Activated T-cell treated with anti-CD3 and anti-CD28 coated beads, Interleukin-2, amount 50 U/mL, for 1 hour (primary cell): ENCODE measurements at places on chromosomes 2 and 18.

GRCh38 chr2:227608561-227609338, 5.9 kb downstream of the SCYGR3 start:
- DNase-seq, result peak; percentile 24

GRCh38 chr2:134852518-134852917, 14.1 kb downstream of the ACMSD start:
- DNase-seq, result no peak

- DNase-seq, result no peak
Measured at GRCh38 chr2:72538486-72538885, 287.3 kb downstream of the EXOC6B start.

DNA sequence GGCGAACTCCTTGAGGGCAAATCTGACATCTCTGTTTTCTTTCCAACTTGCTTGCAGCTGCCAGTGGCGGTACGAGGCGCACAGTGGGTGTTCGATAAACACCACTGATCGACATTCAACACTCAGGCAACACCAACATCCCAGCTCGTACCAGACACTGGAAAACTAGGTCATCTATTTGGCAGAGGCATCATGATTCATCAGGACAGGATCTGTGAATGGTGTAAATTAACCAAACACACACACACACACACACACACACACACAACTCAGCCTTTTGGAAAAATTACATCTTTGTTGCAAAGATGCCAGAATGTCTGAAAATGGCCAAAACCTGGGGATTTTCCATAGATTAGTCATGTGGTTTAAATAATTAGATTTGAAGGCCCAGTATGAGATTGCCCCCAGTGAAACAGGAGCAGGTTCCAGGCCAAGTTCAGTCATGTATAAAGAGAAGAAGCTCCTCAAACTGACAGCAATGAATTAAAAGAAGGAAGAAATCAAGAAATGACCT, 150.5 kb upstream of the NCKAP5 start:
- no peak for DNase-seq

GRCh38 chr2:51534166-51534565, 502.2 kb upstream of the NRXN1 start:
- DNase-seq, result no peak

- DNase-seq, result no peak
Measured at GRCh38 chr18:45680066-45680690, 43.8 kb upstream of the SLC14A1 start.

- no peak for DNase-seq
Measured at GRCh38 chr18:5720132-5720531, 175.2 kb downstream of the TMEM200C start.

GRCh38 chr2:199693861-199694260, 157.1 kb downstream of the FTCDNL1 start:
- DNase-seq, result no peak

GRCh38 chr2:100945930-100946607, 56.0 kb upstream of the RPL31 start:
- no peak for DNase-seq

GRCh38 chr2:193199322-193199721, 1004.6 kb upstream of the TMEFF2 start:
- no peak for DNase-seq

DNA sequence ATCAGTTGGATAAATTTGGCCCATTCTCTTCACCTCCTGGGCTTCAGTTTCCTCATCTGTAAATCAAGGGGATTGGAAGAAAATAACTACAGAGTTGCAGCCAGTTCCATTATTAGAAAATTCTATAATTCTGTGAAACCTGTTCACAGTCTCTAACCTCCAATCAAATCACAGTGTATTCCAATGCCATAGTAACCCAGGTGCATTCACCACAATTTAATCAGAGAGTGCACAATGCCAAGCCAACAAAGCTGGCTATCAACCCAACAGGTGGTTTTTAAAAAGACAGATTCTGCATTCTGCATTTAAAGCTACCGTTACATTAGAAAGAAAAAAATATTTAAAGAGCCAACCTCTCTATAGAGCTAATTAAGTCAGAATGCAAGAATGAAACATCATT, 308.6 kb downstream of the RNF144A start:
- DNase-seq, result no peak
